ENCODE measurements at places on chromosomes 13 and 19. TPM values are rescaled to one million over a fixed set of nuclear protein-coding genes. Genes with fewer than 3 reads are reported as not detected.
A peak's percentile ranks its signal among the peaks of the same experiment; 100 is the strongest.

Gene NKPD1
- total RNA-seq = 1.2 TPM

Gene IL11
- 18.1 TPM for total RNA-seq

Gene CEACAM8
- total RNA-seq = not detected

Gene C19orf25
- total RNA-seq = 29.2 TPM

DNA sequence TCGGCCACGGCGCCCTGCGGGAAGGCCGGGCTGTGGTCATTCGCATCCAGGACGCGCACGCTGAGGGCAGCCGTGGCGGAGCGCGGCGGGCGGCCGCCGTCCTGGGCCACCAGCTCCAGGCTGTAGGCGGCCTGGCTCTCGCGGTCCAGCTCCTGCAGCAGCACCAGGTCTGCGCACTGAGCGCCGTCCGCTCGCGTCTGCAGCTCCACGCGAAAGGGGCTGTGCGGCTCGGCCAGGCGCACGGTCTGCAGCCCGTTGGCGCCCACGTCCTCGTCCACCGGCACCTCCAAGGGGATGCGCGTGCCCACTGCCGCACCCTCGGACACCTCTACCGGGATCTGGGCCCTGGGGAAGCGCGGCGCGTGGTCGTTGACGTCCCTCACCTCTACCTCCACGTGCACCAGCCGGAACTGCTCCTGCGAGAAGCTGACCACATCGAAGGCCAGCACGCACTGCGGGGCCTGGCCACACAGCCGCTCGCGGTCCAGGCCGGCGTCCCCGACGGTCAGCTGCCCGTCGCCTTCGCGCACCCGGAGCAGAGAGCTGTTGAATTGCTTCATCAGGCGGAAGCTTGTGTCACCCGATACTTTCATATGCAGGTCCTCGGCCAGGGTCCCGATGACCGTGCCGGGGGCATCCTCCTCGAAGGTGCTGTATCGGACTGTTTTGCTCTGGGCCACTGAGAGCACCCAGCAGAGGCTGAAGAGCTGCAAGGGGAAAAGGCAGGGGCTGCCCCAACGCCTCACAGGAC lies 583 bp downstream of the PCDH8 start:
- no peaks in the 10 kb centered on the region for H3K36me3 ChIP-seq
- peak overlapping the region; percentile 99 for H3K4me3 ChIP-seq
- DNase-seq = peak; percentile 48
- H3K4me1 ChIP-seq = peaks cover 38% of the 10 kb centered on the region
- H3K27me3 ChIP-seq = peaks cover 28% of the 10 kb centered on the region

DNA sequence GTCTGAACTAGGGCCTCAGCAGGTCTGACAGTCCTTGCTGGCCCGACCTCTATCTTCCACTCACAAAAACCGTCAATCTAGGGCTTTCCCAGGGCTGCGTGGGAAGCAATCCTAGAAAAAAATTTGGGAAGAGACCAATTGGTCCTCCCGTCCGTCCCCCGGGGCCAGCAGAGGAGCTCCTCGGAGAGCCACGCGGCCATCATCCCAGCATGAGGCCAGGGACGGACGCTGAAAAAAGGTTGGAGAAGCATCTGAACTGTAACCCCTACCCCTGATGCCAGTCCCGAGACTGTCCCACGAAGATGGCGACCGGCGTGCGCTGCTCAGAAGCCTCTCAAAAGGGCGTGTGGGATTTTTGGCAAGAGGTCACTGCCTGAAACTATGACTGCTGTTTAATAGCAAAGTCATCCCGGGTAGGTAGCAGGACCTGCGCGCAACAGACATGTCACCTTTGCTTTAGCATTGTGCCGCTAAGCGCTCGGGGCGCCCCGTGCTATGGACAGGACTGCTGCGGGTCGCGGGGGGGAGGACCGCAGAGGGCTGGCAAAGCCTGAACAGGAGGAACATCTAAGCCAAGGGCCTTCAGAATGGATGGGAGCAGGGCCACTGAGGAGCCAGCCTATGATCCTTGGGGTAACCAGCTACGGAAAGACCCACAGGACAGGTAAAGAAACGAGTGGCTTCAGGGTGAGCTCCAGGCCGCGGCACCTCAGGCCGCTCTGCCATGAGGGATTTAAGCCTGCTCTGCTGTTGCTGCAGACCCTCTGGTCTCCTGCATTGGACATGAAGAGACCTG lies 10.6 kb downstream of the AKAP8 start:
- H3K27ac ChIP-seq = no peak overlapping the region
- H3K27me3 ChIP-seq = peaks cover 2% of the 10 kb centered on the region
- H3K4me1 ChIP-seq = peaks cover 7% of the 10 kb centered on the region
- no peak for DNase-seq
- H3K36me3 ChIP-seq = peaks cover under 1% of the 10 kb centered on the region

GRCh38 chr13:43107780-43108179 lies 84.4 kb downstream of the DNAJC15 start:
- no peak for DNase-seq
- no peak overlapping the region for H3K4me3 ChIP-seq
- H3K27me3 ChIP-seq = no peaks in the 10 kb centered on the region
- H3K27ac ChIP-seq = no peak overlapping the region

DNA sequence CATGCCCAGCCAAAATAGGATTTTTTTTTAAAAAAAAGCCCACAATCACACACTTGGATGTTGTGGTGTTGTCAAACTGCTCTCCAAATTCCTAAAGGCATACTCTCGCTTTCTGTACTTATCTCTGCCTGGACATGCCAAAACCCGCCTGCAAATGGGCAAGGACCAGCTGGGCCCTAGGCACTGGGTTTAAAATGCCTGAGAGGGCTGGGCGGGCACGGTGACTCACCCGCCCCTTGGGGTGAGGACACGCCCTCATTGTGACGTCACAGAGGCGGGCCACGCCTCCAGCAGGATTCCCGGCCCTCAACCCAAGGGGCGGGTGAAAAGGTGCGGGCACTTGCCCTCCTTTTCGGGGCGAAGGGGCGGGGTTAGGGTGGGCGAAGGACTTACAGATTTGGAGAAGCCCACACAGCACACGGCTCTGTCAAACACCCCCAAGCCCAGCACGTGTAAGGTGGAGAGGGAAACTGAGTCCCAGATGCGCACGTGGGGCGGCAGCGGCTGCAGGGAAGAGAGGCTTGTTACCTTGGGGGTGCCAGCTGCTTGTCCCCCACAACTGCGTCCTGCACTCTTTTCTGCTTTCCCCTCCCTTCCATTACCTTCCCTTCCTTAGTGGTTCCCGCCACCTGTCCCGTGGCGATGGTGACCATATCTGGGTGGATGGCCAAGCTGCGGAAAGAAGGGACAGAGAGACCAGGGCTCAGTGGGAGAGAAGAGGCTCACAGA lies 6.6 kb downstream of the EML2 start:
- no peaks in the 10 kb centered on the region for H3K27me3 ChIP-seq
- H3K36me3 ChIP-seq = no peaks in the 10 kb centered on the region
- H3K4me1 ChIP-seq = peaks cover 4% of the 10 kb centered on the region

DNA sequence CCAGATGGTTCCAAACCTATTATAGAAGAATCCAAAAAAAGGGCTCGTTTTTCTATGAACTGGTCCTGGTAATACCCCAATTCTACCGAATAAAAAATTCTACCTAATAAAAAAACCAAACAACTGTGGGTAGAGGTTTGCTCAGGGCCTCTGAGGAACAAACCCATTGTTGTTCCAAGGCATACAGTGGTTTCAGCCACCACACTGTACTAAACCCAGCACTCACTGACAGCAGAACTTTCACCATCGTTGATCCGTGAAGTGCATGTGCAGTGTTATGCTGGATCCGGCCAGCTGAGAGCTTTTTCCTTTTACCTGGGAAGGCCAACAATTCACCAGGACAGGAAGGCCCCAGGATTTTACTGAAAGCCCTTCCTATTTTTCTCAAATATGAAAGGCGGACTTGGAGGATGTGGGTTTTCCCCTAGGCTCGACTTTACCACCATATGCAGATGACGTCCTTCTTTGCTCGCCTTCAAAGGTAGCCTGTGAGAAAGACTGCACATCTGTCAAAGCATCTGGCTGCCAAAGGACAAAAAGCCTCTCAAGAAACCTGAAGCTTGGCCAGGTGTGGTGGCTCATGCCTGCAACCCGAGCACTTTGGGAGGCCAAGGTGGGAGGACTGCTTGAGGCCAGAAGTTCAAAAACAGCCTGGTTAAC lies 7.2 kb upstream of the PABPC3 start:
- no peaks in the 10 kb centered on the region for H3K36me3 ChIP-seq
- H3K27me3 ChIP-seq = peaks cover 2% of the 10 kb centered on the region
- no peak for DNase-seq

DNA sequence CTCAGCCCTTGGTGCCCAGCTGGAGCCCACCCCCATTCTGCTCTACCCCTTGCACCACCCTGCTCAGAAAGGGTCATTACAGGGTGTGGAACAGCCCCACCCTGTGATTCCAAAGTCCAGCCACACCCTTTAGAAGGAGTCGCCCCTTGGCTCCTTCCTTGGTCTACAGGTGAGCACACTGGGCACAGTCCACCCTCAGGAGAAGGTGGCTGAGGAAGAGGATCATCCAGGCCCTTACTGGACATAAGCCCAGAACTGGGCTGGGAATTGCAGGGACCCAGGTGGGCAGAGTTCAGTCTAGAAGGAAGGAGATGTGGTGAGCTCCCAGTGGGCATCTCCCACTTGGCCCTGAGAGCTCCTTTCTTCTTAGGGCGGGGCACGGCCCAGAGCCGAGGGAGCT lies 8.6 kb downstream of the SLC46A3 start:
- H3K4me1 ChIP-seq = no peaks in the 10 kb centered on the region
- no peaks in the 10 kb centered on the region for H3K36me3 ChIP-seq
- H3K27me3 ChIP-seq = peaks cover 3% of the 10 kb centered on the region
- H3K4me3 ChIP-seq = no peak overlapping the region
- H3K27ac ChIP-seq = no peak overlapping the region

DNA sequence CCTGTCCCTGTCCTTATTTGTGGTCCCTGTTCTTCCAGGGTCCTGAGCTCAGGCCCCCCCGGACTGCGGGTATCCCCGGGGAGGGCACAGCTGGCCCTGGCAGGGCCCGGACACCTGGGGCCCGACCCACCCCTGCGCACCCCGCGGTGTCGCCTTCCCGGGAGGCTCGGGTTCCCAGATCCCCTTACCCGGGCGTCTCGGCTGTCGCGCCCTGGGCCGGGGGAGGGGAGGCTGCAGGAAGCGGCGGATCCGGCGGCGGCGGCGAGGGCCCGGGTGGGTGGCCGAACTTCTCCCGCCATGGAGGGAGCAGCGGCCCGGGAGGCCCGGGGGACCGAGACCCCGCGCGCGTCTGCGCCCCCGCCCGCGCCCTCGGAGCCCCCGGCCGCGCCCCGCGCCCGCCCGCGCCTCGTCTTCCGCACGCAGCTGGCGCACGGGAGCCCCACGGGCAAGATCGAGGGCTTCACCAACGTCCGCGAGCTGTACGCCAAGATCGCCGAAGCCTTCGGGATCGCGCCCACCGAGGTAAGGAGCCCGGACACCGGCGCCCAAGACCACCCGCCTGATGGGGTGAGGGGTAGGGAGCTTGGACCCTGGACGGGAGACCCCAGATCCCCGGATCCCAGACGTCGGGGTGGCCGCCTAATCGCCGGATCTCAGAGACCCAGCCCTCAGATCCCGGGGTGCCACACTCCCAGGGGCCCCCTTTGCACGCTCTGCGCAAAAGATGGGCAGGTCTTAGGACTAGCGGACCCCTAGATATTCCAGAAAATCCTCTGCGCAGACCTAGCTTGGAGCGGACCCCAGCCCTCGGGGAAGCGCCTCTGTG lies at the start of gene GIPC3:
Gene GIPC3 (plus strand): TSS at position 178 of the 826 bp plus-strand sequence. CDS start 120 bp downstream, at position 298.
- H3K4me1 ChIP-seq = no peaks in the 10 kb centered on the region
- no peak within 1 kb of the TSS for H3K27ac ChIP-seq
- H3K4me3 ChIP-seq = no peak within 1 kb of the TSS
- no peaks in the 10 kb centered on the region for H3K36me3 ChIP-seq
- no peak for DNase-seq

DNA sequence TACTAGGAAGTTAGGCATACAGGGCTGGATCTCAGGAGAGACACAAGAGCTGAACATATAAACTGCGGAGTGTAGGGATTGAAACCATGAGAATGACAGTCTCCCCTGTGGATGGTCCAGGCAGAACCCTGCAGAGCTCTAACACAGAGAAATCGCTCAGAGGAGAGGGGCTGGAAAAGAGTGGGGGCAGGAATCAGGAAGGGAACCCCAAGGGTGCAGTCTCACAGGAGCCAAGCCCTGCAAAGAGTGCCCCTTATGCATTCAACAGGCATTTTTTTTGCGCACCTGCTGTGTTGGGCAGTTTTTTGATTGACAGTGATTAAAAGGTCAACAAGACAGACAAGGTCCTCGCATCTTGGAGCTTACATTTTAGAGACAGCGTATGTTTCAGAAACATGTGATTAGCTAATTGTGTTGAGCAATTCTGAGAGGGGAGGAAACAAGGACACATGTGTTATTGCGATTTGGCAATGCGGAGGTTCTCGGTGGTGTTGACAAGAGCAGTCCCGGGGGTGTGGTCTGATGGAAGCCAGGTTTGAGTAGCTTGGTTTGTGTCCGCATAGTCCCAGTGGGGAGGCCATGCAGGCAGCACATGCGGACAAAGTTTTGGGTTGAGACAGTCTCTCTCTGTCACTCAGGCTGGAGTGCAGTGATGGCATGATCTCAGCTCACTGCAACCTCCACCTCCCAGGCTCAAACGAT lies 182.6 kb upstream of the IRS2 start:
- no peak overlapping the region for H3K27ac ChIP-seq
- H3K36me3 ChIP-seq = peaks cover 7% of the 10 kb centered on the region
- no peak for DNase-seq
- no peak overlapping the region for H3K4me3 ChIP-seq
- no peaks in the 10 kb centered on the region for H3K4me1 ChIP-seq
- no peaks in the 10 kb centered on the region for H3K27me3 ChIP-seq

GRCh38 chr13:19993024-19993423 lies 34.5 kb downstream of the ZMYM2 start:
- no peak overlapping the region for H3K4me3 ChIP-seq
- DNase-seq = no peak
- H3K27ac ChIP-seq = no peak overlapping the region
- H3K4me1 ChIP-seq = peaks cover 6% of the 10 kb centered on the region

DNA sequence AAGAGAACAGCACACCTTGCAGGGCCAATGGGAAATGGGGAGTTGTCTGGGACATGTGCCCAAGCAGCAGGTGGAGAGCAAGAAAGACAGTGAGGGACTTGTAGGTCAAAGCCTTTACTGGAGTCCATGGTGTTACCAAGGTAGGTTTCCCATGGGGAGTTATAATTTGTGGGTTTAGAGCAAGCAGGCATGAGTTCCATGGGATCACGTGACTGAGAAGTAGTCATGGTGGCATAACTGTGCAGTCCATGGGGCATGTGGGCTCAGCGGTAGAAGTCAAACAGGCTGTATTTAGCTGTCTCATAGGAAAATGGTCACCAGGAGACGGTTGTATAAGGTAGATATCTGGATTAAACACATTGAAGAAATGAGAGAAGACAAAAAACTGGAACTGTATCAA lies 715.1 kb downstream of the SLITRK1 start:
- DNase-seq = no peak
- no peaks in the 10 kb centered on the region for H3K36me3 ChIP-seq
- no peak overlapping the region for H3K27ac ChIP-seq
- no peak overlapping the region for H3K4me3 ChIP-seq
- H3K4me1 ChIP-seq = no peaks in the 10 kb centered on the region

GRCh38 chr13:97627566-97627965 lies 193.6 kb downstream of the RAP2A start:
- H3K36me3 ChIP-seq = no peaks in the 10 kb centered on the region
- no peak overlapping the region for H3K27ac ChIP-seq
- H3K27me3 ChIP-seq = no peaks in the 10 kb centered on the region
- DNase-seq = peak; percentile 54

DNA sequence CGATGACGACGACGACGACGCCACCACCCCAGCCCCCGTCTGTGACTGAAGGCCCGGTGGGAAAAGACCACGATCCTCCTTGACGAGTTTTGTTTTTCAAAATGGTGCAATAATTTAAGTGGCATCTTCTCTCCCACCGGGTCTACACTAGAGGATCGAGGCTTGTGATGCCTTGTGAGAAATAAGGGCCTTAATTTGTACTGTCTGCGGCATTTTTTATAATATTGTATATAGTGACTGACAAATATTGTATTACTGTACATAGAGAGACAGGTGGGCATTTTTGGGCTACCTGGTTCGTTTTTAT lies 2.5 kb downstream of the KLF2 start:
- H3K27me3 ChIP-seq = peaks cover 27% of the 10 kb centered on the region
- no peak for DNase-seq
- H3K27ac ChIP-seq = no peak overlapping the region

All from glutamatergic neuron (in vitro differentiated cells).